LHCN-M2 (cell line): ENCODE measurements at places on chromosomes 1 and 21. TPM values are rescaled to one million over a fixed set of nuclear protein-coding genes. Genes with fewer than 3 reads are reported as not detected.

- no peak for DNase-seq
These were observed 68.7 kb upstream of the ROR1 start for GRCh38 chr1:63705078-63705477.

GRCh38 chr1:172931761-172932160, 119.0 kb downstream of the TNFSF18 start:
- no peak for DNase-seq

DNA sequence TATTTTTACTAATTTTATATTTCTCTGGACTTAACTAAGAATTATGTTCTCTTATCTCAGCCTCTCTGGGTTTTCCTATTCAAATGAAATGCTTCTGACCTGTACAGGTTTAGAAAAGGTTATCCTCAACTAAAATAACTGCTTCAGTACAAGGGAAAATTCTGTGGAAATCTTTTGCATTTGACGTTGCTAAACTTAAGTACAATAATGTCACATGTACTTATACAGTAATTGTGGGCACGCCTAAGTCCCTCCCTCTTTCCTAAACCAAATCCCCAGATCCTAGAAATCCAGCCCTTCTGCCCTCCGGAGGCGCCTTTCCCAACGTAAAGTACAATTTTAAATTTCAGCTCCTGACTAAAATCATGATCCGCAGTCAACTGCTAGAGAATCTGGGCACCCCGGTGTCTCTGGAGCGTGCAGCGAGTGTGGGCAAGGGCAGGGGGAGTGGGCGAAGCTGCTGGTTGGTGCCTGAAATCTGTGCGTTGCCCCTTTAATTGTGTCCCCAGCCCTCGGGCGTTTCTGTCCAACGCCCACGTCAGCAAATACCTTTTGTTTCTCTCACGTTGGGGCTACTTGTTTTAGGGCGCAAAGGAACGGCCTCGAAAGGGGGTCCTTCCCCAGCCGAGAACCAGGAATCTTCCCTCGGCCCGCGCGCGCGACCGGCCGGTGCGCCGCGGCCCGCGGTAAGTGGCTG, at the start of gene ZBTB8A:
TSS of gene ZBTB8A (plus strand) at position 541 of the 697 bp plus-strand sequence. CDS start 53,505 bp downstream, outside the sequence.
- DNase-seq: peak; percentile 66

GRCh38 chr1:159122005-159122621, 45.5 kb upstream of the AIM2 start:
- DNase-seq: peak; percentile 68

DNA sequence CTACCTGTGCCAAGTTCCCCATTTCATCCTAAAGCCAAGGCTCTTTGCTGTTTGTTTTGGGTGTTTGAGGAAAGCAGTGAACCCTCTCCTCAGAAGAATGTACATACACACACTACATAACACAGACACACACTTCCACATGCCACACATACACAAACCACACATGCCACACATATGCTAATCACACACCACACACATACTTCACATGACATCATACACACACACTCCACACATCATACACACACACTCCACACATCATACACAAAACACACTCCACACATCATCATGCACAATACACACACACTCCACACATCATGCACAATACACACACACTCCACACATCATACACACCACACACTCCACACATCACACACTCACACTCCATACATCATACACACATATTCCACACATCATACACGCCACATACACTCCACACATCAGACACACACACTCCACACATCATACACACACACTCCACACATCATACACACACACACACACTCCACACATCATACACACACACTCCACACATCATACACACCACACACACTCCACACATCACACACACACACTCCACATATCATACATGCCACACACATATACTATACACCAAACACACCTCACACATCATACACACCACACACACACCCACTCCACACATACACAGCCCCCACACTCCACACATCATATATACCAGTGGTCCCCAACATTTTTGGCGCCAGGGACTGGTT, 22.7 kb upstream of the ZNF436 start:
- DNase-seq: no peak

GRCh38 chr1:174266991-174267612, 107.8 kb downstream of the RABGAP1L start:
- DNase-seq: no peak

- DNase-seq: peak; percentile 62
These were observed 79.8 kb downstream of the ST6GALNAC3 start for GRCh38 chr1:76154206-76154956.

DNA sequence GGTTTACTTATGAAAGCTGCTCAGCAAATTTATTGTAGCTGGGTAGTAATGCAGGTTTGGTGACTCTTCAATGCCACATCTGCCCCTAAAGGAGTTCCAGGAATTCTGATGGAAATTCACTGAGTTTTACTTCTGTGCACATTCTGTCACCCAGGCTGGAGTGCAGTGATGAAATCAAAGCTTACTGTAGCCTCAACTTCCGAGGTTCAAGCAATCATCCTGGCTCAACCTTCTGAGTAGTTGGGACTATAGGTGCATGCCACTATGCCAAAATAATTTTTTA, 150.6 kb upstream of the RUNX1 start:
- no peak for DNase-seq

DNA sequence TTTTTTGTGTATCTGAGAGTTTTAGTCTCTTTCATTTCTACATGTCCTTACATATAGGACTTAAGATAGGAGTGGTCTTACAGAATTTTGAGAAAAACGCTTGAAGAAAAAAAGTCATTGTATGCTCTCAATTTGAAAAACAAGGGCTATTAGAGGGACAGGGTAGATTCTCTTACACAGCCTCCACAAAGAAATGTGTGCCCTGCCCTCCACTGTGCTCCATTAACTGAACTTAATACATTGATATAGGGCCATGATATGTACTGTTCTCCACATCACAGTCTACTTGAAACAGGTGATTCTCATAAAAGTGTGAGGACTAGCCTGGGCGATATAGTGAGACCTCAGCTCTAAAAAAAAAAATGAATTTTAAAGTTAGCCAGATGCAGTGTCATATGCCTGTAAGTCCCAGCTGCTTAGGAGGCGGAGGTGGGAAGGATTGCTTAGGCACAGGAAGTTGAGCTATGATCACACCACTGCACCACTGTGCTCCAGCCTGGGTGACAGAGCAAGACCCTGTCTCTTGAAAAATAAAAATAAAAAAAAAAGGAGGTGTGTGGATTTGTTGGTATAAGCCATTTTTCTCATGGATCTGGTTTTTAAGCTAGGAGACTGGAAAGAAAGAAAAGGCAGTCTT, 77.0 kb downstream of the HMCN1 start:
- DNase-seq: no peak

GRCh38 chr1:50152236-50152635, 43.5 kb downstream of the ELAVL4 start:
- no peak for DNase-seq

- peak; percentile 52 for DNase-seq
These were observed 730 bp downstream of the CDC42SE1 start for GRCh38 chr1:151058692-151059091.

DNA sequence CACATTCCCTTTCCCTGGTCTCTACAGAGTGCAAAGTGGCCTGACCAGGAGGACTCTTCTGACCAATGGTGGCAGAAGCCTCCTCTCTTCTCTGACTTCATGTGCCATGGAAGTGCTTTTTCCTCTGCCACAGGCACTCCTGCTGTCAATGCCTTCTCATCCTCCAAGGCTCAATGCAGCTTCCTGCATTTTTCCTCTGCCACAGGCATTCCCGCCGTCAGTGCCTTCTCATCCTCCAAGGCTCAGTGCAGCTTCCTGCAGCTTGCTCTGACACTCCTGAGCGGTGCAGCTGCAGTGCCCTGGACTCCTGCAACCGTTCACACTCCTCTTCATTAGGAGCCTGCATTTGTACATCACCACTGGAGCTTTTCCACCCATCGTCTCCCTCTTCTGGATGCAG, 4.7 kb upstream of the ADARB1 start:
- DNase-seq: no peak

GRCh38 chr1:233613252-233614172, at the start of gene KCNK1:
TSS of gene KCNK1 (plus strand) at chr1:233614106. CDS start at chr1:233614172, 66 bp downstream.
- no peak for DNase-seq

DNA sequence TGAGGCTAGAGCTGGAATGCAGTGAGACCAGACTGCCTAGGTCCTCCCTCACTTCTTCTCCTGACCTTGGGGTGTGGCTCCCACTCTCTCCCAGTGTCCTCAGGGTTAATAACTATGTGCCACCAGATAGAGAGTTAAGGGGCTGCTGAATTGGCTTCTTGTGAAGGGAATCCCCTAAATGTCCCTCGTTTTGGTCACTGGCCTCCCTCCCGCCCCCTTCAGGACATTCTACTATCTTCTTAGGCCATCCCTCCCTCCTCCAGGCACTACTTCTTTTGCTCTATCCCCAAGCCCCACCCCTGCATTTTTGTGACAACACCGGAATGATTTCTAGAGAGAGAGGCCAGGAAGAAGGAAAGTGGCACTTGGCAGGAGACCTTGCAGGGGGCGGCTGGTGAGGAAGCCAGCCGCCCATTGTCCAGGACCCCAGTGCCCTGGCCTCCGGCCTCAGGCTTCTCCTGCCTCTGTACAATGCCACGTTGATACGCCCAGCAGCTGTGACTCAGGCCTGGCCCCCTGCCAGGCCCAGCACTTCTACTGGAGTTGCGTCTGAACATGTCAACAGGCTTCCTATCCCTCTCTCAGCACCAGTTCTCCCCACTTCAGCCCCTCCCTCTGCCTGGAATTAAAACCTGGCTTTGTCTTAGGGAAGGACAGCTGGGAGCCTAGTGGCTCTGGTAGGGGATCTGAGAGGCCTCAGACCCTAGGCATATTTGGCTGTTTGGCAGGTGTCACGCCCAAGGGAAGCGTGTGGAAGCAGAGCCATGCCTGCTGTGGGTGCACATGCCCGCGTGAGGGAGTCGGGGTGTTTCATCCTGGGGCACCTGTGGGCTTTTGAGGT, 9.1 kb downstream of the LMNA start:
- DNase-seq: peak; percentile 99

- DNase-seq: no peak
These were observed 40.5 kb upstream of the TARBP1 start for GRCh38 chr1:234519506-234519905.

- no peak for DNase-seq
These were observed 471.0 kb upstream of the PBX1 start for GRCh38 chr1:164087906-164088453.

DNA sequence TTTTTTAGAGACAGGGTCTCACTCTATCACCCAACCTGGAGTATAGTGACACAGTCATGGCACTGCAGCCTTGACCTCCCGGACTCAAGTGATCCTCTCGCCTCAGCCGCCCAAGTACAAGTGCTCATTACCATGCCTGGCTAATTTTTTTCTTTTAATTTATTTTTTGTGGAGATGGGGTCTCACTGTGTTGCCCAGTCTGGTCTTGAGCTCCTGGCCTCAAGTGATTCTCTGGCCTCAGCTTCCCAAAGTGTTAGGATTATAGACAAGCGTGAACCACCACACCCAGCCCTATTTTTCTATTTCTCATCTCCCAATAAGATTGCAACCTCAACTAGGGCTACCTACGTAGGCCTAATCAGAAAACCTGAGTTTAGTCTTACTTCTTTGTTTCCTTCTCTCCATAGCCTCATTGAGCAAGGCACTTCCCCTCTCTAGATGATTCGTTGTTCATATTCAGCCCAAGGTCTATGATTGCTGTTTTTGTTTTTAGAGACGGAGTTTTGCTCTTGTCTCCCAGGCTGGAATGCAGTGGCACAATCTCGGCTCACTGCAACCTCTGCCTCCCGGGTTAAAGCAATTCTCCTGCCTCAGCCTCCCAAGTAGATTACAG, 1.1 kb upstream of the KPNA6 start:
- DNase-seq: no peak

- DNase-seq: no peak
These were observed 76.2 kb downstream of the FBXO2 start for GRCh38 chr1:11578004-11578403.

GRCh38 chr1:167554028-167554779, 642 bp upstream of the CREG1 start:
- DNase-seq: no peak

DNA sequence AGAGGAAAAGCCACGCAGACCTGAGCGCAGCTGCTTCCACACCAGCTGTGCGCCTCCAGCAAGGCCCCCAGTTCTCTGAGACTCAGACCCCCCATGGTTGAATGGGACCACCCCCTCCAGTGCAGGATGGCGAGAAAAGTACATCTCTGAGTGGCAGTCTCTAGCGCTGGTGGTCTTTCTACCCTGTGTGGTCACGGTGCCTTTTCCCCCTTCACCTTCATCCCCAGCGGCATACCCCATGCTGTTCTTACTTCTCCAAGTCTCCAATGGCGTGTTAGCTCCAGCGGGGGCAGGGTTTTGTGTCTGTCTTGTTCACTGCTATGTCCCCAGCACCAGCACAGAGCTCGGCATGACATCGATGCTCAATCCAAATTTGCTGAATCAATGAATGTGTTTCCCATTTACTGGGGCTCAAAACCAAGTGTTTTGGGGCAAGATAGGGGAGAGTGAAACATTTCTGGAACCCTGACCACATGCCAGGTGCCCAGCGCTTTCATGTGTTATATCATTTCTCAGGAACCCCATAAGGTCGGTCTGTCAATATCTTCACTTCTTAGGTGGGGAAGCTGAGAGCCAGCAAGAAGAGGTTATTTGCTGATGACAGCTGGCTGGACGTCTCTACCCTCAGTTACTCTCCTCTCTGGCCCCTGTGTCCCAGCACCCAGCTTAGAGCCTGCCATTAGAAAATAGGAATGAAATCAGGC, 959 bp upstream of the SDC3 start:
- no peak for DNase-seq

- DNase-seq: no peak
These were observed 201.1 kb upstream of the C1orf87 start for GRCh38 chr1:60274422-60275290.

DNA sequence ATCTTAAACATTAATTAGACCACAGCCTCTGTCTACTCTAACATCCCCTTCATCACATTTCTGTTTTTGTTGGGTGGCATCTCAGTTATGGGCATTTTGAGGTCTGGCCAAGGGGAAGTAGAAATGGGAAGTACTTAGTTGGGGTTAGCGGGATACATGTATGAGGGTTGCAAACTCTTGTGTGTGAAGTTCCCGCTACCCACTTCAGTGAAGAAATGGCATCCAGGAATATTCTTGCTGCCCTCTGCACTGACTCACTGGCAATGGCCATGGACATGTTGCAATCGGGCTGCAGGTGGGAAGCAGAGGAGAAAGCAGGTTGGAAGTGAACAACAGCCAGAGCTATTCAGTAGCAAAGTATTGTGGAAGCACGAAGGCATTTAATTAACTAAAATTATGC, 7.4 kb downstream of the CD48 start:
- DNase-seq: no peak

DNA sequence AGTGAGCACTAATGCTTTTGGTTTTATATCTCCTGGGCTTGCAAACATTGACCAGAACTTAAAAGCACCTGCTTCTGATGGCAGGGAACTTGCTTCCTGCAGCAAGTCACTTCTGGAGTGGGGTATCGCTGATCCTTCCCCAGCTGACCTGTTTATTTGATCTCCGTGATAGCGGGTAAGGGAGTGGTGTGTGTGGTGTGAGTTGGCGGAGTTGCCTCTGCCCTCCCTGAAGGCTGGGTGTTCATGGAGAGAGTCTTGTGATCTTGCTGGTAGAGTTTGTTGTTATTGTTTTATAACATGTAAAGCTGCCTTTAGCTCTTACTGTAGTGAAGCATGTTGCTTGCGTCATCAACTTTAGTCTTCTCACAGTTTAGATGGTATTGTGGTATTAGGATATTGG, 3.9 kb downstream of the MFN2 start:
- no peak for DNase-seq

RHBDL2 gene
- total RNA-seq: 0.17 and 0.96 TPM in 2 replicates

CELF3 gene
- not detected in 2 replicates for total RNA-seq

GBP4 gene
- not detected in 2 replicates for total RNA-seq

SLC16A4 gene
- total RNA-seq: 8.0 and 8.1 TPM in 2 replicates

WNT9A gene
- 3.5 and 4.3 TPM in 2 replicates for total RNA-seq

GPR52 gene
- total RNA-seq: 0.11 TPM in 1 of 2 replicates, not detected in the other

RGS7 gene
- 0.11 and 0.19 TPM in 2 replicates for total RNA-seq

S100A3 gene
- 37.5 and 55.5 TPM in 2 replicates for total RNA-seq

ADCY10 gene
- 0.29 TPM in 1 of 2 replicates, not detected in the other for total RNA-seq

FMO2 gene
- total RNA-seq: not detected in 2 replicates

DCST1 gene
- not detected in 2 replicates for total RNA-seq

BCAN gene
- not detected in 2 replicates for total RNA-seq
